ENCODE measurements at places on chromosomes 5 and 9. TPM values are rescaled to one million over a fixed set of nuclear protein-coding genes. Genes with fewer than 3 reads are reported as not detected.

GRCh38 chr5:81842795-81843398 lies 92.0 kb upstream of the SSBP2 start:
- H3K27ac ChIP-seq = peak overlapping the region; percentile 74
- peaks cover 27% of the 10 kb centered on the region for H3K4me1 ChIP-seq
- peak; percentile 20 for DNase-seq
- no peaks in the 10 kb centered on the region for H3K27me3 ChIP-seq
- H3K4me3 ChIP-seq = peak overlapping the region; percentile 46
- no peaks in the 10 kb centered on the region for H3K36me3 ChIP-seq

GRCh38 chr5:144205141-144205551 lies 34.5 kb downstream of the KCTD16 start:
- no peak overlapping the region for H3K27ac ChIP-seq
- H3K4me1 ChIP-seq = no peaks in the 10 kb centered on the region
- DNase-seq = peak; percentile 7
- H3K4me3 ChIP-seq = no peak overlapping the region
- H3K36me3 ChIP-seq = no peaks in the 10 kb centered on the region
- H3K27me3 ChIP-seq = peaks cover 49% of the 10 kb centered on the region

SV2C gene
- not detected for total RNA-seq

DNA sequence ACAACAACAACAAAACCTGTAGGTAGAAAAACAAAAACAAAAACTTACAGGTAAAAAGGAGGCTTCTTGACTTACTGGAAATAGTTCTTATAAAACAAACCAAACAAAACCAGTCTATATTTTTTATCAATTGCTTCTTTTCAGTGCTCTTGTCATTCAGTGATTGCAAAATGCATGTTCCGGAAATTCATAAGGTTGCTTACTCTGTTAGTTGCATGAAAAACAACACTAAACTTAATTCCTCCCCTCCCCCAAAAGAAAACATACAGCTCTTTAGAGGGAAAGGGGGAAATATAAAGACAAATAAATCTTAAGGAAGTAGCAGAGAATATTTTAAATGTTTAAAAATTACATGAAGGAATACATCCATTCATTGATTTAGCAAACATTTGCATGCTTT lies 19.1 kb downstream of the CPEB4 start:
- H3K27ac ChIP-seq = no peak overlapping the region
- no peak overlapping the region for H3K4me3 ChIP-seq
- no peaks in the 10 kb centered on the region for H3K27me3 ChIP-seq
- 0 out of 2 replicates have a peak, but pooled peaks cover 7% of the 10 kb centered on the region for H3K36me3 ChIP-seq

GRCh38 chr9:12972608-12973589 lies 198.1 kb downstream of the LURAP1L start:
- H3K27ac ChIP-seq = no peak overlapping the region
- H3K4me1 ChIP-seq = no peaks in the 10 kb centered on the region
- no peaks in the 10 kb centered on the region for H3K36me3 ChIP-seq

PTGS1 gene
- total RNA-seq = 1.8 TPM

GRCh38 chr5:2187687-2188086 lies 305.0 kb upstream of the IRX4 start:
- H3K4me1 ChIP-seq = no peaks in the 10 kb centered on the region
- peaks cover 100% of the 10 kb centered on the region for H3K27me3 ChIP-seq

PRLR gene
- not detected for total RNA-seq

GRCh38 chr9:110538647-110539041 lies 40.9 kb downstream of the SVEP1 start:
- no peak overlapping the region for H3K27ac ChIP-seq
- no peak for DNase-seq
- H3K4me1 ChIP-seq = no peaks in the 10 kb centered on the region
- no peaks in the 10 kb centered on the region for H3K36me3 ChIP-seq
- no peaks in the 10 kb centered on the region for H3K27me3 ChIP-seq
- H3K4me3 ChIP-seq = no peak overlapping the region

- no peaks in the 10 kb centered on the region for H3K36me3 ChIP-seq
- H3K27ac ChIP-seq = no peak overlapping the region
- H3K27me3 ChIP-seq = peaks cover 99% of the 10 kb centered on the region
- H3K4me1 ChIP-seq = 0 out of 2 replicates have a peak, but pooled peaks cover under 1% of the 10 kb centered on the region
- DNase-seq = no peak
- H3K4me3 ChIP-seq = no peak overlapping the region
Observed at GRCh38 chr5:1390861-1391600, 46.1 kb upstream of the CLPTM1L start.

RGS14 gene
- 11.9 TPM for total RNA-seq

SPINK4 gene
- total RNA-seq = not detected

GRCh38 chr5:25649628-25650265 lies 1005.0 kb upstream of the CDH10 start:
- DNase-seq = no peak
- no peaks in the 10 kb centered on the region for H3K4me1 ChIP-seq
- H3K4me3 ChIP-seq = no peak overlapping the region
- H3K27me3 ChIP-seq = no peaks in the 10 kb centered on the region
- H3K27ac ChIP-seq = no peak overlapping the region

DNA sequence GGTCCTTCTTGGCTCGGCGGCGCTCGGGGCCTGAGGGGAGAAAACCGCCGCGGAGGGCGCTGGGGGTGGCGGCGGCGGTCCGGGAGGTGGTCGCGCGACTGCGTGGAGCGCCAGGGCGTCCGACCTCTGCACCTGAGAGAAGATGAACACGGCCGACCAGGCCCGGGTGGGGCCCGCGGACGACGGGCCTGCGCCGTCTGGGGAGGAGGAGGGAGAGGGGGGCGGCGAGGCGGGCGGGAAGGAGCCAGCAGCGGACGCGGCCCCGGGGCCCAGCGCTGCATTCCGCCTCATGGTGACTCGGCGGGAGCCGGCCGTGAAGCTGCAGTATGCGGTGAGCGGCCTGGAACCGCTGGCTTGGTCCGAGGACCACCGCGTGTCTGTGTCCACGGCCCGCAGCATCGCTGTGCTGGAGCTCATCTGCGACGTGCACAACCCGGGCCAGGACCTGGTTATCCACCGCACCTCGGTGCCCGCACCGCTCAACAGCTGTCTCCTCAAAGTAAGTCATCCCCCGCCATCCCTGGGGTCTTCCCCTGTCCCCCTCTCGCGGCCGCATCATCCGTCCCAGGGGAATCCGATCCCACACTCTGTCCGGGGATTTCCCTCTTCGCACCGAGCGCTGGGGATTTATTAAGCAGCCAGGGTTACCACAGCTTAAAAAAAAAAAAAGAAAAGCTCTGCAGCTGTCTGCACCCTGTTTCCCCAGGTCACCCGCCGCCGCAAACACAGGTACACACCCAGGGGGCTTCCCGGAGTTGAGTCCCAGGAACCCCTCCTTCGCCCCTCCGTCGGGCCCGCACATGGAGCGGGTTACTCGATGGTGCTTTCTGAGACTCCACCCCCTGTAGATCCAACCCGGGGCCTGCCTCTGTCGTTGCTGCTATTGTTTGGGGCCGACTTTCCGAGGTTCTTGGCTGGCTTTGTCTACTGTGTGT lies at the start of gene GTF3C4:
Gene GTF3C4 (plus strand): TSS at position 8 of the 935 bp plus-strand sequence. CDS start 135 bp downstream, at position 143.
- peaks cover 25% of the 10 kb centered on the region for H3K4me1 ChIP-seq
- H3K4me3 ChIP-seq = peak within 1 kb of the TSS; percentile 85
- peak within 1 kb of the TSS; percentile 90 for H3K27ac ChIP-seq
- H3K27me3 ChIP-seq = no peaks in the 10 kb centered on the region
- no peak for DNase-seq

ADAMTS6 gene
- 2.1 TPM for total RNA-seq

FAM151B gene
- total RNA-seq = 1.7 TPM

GRCh38 chr9:16637911-16638310 lies 232.6 kb downstream of the BNC2 start:
- DNase-seq = no peak
- H3K36me3 ChIP-seq = no peaks in the 10 kb centered on the region
- no peaks in the 10 kb centered on the region for H3K27me3 ChIP-seq
- no peaks in the 10 kb centered on the region for H3K4me1 ChIP-seq
- no peak overlapping the region for H3K27ac ChIP-seq

DNA sequence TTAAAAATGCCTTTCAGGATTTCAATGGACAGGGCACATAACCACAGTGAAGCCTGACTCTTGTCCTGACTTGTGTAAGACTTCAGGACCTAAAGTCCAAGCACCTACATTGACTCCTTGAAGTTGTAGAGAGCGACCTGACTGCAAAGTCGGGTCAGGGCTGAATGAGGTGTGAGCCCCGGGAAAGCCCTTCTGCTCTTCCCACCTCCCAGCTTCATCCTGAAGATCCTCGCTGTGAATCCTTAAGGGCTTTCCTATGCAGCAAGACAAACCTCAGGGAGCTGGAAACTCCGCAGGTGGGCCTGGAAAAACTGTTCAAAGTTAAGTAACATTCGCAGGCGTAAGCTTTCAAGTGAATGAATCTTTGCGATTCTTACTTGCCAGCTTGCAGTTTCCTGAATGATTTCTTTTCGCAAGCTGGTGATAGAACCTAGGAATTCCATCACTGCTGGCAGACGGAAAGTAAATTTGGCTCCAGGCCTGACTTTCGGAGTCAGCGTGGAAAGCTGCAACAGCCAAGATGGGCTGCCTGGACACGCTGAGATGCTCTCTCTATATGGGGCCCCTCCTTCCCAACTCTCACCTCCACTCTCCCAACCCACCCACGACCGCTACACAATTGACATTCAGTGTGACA lies 10.9 kb downstream of the SEMA5A start:
- no peak overlapping the region for H3K27ac ChIP-seq
- no peaks in the 10 kb centered on the region for H3K27me3 ChIP-seq
- H3K36me3 ChIP-seq = no peaks in the 10 kb centered on the region
- H3K4me1 ChIP-seq = peaks cover 7% of the 10 kb centered on the region

GRCh38 chr9:105693435-105694189 lies 729 bp upstream of the TMEM38B start:
- peak; percentile 7 for DNase-seq
- peak overlapping the region; percentile 87 for H3K4me3 ChIP-seq
- no peaks in the 10 kb centered on the region for H3K36me3 ChIP-seq
- H3K4me1 ChIP-seq = peaks cover 15% of the 10 kb centered on the region

- no peak for DNase-seq
- H3K36me3 ChIP-seq = no peaks in the 10 kb centered on the region
- peaks cover 50% of the 10 kb centered on the region for H3K27me3 ChIP-seq
- no peak overlapping the region for H3K27ac ChIP-seq
- no peaks in the 10 kb centered on the region for H3K4me1 ChIP-seq
Observed at GRCh38 chr5:159034083-159034824, 65.5 kb downstream of the EBF1 start.

DNA sequence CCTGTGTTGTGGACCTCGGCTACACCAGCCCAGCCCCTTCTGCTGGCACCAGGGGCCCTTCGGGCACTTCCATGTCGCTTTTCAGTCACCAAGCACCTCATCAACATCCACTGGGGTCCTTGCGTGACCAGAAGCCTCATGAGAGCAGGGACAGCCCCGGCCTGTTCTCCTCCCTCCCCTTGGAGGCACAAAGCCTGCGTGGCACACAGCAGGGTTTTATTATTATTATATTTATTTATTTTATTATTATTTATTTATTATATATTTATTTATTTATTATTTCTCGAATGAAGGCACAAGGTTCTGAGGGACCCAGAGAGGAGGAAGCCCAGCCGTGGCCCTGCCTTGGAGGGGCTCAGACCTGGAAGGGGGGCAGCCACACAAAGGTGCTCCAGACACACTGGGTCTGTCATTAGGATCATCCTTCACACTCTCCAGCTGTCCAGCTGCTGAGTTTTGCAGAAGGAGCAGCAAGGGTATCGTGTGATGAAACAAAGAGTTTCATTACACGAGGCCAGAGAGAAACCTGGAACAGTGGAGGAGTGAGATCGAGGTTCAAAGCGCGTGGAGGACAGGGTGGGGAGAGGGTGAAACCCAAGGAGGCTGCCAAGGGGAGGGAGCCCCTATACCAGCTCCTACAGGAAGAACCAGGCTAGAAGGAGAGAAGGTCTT lies 5.2 kb downstream of the VAV2 start:
- DNase-seq = no peak
- H3K27ac ChIP-seq = no peak overlapping the region
- no peak overlapping the region for H3K4me3 ChIP-seq
- no peaks in the 10 kb centered on the region for H3K27me3 ChIP-seq

Data from PC-9 (cell line).